Esophagus mucosa (tissue), 1 donor: ENCODE measurements at places on chromosomes 2 and 18. TPM values are rescaled to one million over a fixed set of nuclear protein-coding genes. Genes with fewer than 3 reads are reported as not detected.

- no peak for ATAC-seq
Measured at GRCh38 chr2:217469203-217469810, 533.5 kb downstream of the TNS1 start.

Gene ERICH2
- not detected for total RNA-seq

DNA sequence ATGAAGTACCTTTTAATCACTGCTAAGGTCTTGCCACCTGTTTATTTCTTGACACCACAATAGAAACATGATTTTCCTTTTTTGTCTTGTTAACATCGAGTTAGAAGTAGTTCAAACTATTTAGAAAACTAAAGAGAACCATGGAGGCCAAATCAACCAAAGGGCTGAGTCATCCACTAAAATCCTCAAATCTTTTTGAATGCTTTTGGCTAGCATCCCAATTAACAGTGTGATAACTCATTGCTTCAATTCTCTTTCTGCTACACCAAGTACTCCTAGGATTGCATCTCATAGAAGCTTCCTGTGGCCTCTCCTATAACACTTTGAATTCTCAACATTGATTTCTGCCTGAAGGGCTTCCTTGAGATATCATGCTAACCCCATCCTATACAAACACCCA lies 159.9 kb upstream of the MMADHC start:
- ATAC-seq: no peak

GRCh38 chr2:166057370-166058164 lies 70.3 kb downstream of the SCN1A start:
- ATAC-seq: no peak

Gene IL1R2
- 19.0 TPM for total RNA-seq

DNA sequence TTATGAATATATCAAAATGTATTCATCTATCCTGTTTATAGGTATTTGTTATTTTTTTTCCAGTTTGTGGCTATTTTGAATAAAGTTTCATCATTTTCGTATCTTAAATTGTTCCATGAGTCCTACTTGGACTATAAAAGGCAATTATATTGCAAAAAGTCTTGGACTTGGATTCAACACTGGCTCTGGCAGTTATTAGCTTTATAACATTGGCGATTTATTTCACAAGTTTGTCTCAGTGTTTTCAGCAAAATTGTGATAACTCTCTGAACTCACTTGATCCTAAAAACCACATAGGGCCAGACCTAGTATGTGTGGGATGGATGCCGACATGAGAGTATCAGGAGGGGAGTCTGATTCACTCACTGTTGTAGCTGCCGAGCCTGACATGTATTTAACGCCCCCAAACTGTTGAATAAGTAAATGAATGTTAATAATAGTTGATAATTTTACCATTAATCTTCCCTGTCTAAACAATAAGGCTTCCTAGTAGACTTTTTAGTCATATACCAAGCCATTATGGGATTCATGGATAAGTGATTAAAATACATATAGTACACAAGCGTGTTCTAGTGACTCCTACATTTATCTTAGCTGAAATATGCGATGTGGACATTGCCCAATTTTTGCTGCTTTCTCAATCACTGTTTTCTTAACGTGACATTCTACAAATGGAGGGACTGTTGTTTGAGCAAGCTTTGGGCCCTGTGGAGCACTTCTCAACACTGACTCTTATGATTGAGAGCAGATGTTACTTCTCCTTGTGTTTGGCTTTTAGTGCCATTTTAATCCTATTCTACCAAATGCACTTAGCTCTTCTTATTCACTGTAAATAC lies 907.6 kb downstream of the EPHA4 start:
- no peak for ATAC-seq

DNA sequence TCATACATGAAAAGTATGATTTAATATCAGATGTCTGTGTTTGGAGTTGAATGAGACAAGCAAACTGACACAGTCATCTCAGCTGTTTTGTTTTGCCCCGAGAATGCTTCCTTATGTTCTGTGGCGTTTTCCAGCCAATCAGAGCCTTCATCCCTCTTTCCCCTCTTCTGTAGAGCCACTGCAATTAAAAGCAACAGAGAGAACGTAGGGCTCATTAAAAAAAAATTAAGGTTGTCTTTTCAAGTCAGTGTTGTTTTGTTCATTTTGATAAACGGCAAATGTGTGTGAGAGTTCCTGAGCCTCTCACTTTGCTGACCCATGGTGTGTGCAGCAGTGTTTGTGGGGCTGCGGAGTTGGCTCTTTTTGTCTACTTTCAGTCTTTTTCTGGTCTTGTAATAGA lies 216.0 kb downstream of the FHOD3 start:
- no peak for ATAC-seq

DNA sequence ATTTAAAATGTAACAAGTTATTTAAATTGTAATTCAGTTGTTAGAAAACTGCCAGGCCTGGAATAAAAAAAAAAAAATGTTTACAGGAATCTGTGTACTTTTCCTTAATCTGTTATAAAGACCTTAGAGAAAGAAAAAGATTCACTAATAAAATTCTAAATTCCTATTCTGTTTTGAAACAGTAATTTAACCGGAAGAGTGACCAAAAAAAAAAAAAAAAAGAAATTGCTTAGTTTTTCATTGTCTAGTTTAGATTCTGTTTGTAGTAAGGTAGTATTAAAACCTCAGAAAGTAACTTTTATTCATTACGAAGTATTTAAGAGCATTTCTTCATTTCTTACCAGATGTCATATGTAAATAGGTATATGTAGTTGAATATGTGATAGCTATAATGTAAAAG lies 2.5 kb downstream of the REL start:
- no peak for ATAC-seq

- ATAC-seq: no peak
Measured at GRCh38 chr18:5824370-5824984, 70.8 kb downstream of the TMEM200C start.
